ENCODE measurements at places on chromosomes 3 and 15.

DNA sequence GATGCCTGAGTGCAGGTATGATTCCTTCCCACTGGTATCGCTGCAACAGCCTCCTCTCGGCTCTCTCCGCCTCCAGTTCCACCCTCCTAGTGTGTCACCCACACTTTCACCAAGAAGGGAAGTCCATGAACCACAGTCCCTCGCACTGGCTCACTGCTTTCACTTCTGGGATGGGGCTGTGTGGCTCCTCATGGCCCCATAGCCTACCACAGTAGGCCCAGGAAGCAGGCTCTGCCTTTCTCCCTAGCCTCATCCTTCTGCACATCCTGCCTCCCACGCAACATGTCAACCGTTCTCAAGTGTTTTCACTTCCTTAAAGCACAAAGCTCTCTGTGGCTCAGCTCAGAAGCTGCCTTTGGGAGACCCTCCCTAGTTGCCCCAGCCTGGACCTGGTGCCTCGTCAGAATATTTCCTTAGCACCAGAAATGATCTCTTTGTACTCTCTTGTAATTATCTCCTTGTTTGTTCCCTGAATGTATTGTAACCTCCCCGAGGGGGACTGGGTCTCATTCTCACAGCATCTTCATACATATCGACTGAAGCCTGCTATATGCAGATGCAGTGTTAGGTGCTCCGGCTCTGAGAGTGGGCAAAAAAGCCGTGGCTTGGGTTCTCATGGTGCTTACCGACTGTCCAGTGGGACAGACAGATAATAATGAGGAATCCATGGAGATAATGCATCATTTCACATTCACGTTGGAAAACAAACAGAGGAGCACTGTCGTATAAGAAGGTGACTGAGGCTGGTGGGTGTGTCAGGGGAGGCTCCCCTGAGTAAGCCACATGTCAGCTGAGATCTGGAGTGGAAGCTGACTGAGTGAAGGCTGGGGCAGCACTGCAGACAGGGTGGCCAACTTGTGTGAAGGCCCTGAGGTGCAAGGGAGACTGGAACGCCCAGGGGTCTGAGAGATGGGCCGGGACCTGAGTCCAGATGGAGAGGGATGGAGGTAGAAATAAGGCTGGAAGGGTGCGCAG is 107.1 kb downstream of the DGKG start:
- no peak for DNase-seq

GRCh38 chr3:72655131-72655551 is 193.1 kb downstream of the SHQ1 start:
- DNase-seq: no peak

DNA sequence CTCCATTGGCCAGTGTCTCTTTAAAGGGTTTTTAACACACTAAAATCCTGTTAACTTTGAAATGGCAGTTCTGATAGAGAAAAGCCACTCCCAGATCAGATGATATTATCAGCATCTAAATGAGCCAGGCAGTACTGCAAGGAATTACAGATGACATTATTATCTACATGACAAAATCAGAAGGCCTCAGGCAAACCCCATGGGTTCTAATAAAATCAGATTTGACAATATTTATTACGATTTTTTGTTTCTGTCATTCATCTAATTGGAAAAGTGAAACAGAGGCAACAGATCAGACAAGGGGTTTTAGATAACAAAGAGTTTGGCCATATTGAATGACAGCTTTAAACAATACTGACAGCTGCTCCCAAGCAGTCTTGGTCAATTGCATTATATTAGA is 112.7 kb downstream of the FEZF2 start:
- DNase-seq: no peak

DNA sequence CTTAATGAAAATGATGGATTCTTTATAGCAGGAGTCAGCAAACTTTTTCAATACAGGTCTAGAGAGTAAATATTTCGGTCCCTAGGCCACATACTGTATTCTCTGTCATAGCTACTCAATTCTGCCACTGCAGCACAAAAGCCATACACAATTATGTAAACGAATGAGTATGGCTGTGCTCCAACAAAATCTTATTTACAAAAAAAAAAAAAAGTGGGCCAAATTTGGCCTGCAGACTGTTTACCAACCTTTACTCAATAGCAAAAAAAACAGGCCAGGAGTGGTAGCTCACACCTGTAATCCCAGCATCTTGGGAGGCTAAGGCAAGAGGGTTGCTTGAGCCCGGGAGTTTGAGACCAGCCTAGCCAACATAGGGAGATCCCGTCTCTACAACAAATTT is 41.1 kb downstream of the TTBK2 start:
- DNase-seq: no peak

DNA sequence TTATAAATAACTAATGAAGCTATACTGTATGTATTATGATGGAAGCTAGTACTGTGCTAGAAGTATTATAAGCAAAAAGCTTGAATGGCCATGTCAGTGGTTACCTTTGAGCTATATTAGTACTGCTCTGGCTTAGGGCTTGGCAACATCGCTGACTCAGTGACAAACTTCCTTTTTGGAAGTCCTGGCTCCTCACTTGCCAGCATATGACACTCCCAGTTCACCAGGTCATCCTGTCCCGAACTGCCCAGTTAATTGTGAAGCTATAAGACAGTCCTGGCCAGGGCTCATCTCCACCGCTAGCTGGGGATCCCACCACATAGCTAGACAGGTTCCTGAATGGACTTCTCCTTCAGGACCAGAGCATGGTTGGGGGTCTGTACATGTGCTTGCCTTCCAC is 31.9 kb downstream of the RAB8B start:
- no peak for DNase-seq

DNA sequence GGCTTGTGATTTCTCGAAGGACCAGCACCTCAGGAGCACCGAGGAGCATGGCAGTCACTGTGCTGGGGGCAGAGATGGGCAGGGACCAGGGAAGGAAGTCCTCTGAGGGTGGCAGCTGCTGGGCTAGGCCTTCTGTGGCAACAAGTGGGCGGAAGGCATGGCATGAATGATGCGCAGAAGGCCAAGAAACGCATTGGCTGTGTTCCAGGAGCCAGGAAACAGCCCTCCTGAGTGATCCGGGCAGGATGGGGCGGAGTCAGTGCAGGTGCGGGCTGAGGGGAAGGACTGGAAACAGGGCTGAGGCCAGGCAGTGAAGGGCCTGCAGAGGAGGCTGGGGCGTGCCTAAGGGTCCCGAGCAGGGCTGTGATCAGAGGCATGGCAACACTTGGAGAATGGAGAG is 23.6 kb downstream of the MRPS11 start:
- DNase-seq: no peak

GRCh38 chr15:89492111-89492641 is 4.2 kb downstream of the RHCG start:
- DNase-seq: no peak

DNA sequence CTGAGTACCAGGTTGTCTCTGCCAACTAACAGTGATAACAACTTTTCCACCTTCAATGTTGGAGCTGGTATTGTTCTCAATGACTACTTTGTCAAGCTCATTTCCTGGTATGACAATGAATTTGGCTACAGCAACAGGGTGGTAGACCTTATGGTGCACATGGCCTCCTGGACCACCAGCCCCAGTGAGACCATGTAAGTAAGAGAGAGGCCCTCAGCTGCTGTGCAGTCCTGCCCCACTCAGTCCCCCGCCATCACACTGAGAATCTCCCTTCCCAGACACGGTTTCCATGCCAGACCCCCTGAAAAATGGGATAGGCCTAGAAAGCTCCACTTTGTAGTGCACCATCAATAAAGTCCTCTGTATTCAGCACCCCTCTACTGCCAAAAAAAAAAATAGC is 56.1 kb downstream of the PIK3CB start:
- no peak for DNase-seq

GRCh38 chr3:107235193-107235927 is 141.9 kb upstream of the CCDC54 start:
- no peak for DNase-seq

- DNase-seq: no peak
These were observed 45.5 kb upstream of the SLC41A3 start for GRCh38 chr3:126129398-126129891.

GRCh38 chr3:105527535-105527934 is 160.8 kb downstream of the ALCAM start:
- DNase-seq: no peak

GRCh38 chr3:118557513-118557912 is 477.1 kb downstream of the IGSF11 start:
- DNase-seq: no peak

GRCh38 chr15:40388941-40389823 is 6.7 kb downstream of the KNSTRN start:
- DNase-seq: no peak

DNA sequence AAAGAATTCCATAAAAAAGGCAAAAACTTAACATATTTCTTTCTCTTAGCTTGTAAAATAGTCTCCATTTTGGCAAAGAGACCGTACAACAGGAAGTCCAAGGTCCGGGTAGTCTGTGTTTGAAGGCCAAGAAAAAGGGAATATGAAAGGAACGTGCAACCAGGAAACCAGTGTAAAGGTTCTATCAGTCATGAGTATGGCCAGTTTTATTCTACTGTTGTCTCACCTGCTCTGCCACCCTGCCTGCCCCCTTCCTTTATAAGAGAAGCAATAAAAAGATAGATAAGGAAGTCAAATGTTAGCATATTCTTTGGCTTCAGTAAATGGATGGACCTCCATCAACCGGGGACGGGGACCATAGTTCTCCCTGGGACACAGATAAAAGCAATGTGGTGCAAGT is 370.6 kb upstream of the ROBO2 start:
- no peak for DNase-seq

GRCh38 chr15:66948294-66948693 is 117.1 kb upstream of the SMAD3 start:
- DNase-seq: no peak

DNA sequence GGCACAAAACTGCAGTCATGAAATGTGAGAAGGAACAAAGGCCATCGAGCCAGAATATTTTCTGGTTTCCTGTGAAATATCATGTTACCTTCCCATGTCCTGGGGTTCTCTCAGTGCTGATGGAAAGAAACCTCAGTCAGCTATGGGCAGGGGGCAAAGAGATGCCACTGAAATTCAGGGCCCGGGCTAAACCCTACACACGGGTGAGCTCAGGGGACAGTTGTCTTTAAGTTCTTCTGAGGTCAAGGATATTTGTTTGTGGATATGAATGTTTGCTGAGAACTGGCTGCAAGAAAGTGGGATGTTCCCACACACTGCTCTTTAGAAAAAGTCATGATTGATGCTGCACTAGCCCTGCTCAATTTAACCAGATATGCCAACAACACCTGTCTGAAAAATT is 187.2 kb downstream of the MEX3B start:
- no peak for DNase-seq

- DNase-seq: no peak
These were observed 290.1 kb upstream of the CHRM5 start for GRCh38 chr15:33678176-33678575.

DNA sequence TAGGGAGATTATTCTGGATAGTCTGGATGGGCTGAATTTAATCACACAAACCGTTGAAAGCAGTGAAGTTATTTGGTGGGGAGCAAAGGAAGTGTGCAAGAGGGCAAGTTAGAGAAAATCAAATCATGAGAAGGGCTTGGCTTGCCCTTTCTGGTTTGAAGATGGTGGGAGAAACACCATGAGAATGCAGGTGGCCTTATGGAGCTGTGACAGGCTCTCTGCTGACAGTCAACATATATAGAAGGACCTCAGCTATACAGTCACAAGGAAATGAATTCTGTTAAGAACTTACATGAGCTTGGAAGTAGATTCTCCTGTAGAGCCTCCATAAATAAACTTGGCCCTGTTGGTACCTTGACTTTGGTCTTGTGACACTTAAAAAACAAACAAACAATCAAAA is 72.3 kb downstream of the GMNC start:
- DNase-seq: no peak

DNA sequence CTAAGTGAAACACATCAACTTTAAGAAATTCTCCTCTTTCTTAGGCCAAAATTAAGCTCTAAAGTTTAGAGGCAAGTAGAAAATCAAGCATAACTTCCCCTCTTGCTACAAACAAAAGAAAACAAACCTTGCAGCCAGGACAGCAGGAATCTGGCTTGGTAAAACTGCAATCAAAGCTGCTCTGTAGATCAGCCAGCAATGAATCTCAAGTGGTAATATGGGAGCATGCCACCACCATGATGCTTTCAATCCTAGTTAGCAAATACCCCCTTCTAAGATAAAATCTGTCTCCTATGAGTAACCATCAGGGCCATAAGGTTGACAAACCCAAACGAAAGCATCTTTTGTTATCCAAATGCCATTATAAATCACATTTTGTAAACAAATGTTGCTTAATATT is 208.3 kb upstream of the PLSCR5 start:
- no peak for DNase-seq

GRCh38 chr3:125194849-125195601 is 17.5 kb downstream of the SLC12A8 start:
- DNase-seq: peak; percentile 72

DNA sequence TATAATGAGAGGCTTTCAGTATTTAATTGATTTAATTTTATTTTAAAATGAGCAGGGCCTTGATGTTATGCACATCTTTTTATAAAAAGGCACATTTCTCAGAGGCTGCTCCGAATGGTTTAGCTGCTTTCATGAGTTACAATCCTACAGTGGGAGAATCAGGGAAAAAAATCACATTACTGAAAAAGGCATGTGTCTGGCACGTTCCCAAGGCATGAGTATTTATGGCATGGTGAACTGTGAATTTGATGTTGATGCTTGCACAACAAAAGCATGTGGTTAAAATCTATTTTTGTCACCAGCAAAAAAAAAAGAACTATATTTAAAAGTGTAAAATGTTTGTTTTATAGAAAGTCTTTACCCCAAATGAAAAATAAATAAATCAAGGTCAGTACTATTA is 485.2 kb upstream of the ROBO2 start:
- DNase-seq: no peak

DNA sequence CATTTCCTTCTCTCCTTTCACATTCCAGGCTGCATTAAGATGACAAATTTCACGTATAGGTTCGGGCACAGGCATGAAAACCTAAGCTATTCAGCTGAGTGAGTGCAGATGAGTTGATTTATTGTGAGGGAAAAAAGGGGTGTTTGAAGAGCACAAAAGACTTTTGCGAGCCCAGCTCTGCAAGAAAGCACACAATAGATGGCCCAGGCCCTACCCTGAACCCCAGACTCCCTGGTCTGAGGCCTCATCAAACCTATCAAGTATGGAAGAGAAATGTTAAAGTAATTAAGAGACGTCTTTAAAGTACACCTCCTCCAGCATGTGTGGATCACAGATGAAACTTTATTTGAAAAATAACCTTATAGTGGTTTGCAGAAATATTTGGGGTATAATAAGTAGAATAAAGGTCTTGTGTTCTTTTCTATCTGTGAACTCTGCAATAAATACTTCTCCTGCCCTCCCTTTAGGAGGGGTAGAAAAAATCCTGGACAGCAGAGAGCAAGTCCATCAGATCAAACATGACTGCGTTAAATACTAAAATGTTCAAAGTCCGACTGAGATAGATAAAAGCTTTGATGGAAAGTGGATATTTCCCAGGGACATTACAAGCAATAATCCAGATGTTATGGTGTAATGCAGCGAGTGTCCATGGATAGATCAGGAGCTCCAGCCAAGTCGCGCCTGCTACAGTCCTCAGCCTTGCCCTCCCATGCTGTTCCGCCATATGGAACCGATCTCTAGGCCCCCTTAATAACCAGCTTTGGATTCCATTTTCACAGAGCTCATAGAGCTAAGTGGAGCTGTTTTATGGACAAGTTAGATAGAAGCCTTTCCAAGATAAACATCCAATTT is 121.5 kb downstream of the MCTP2 start:
- no peak for DNase-seq

- no peak for DNase-seq
These were observed 19.5 kb upstream of the TIMP4 start for GRCh38 chr3:12178091-12178820.

GRCh38 chr15:90001062-90001682 is at the start of gene ZNF710:
Gene ZNF710, plus strand, starts transcription at chr15:90001324. Its CDS starts 65,814 bp downstream, at chr15:90067138.
- DNase-seq: no peak

GRCh38 chr15:29936353-29937049 is 114.2 kb upstream of the TJP1 start:
- DNase-seq: no peak

- no peak for DNase-seq
These were observed 551 bp downstream of the PML start for GRCh38 chr15:73994912-73995622.
